ENCODE measurements at places on chromosomes 16 and 17.
A peak's percentile ranks its signal among the peaks of the same experiment; 100 is the strongest.

GRCh38 chr17:4175921-4176807, 33.2 kb downstream of the CYB5D2 start:
- DNase-seq, result no peak

DNA sequence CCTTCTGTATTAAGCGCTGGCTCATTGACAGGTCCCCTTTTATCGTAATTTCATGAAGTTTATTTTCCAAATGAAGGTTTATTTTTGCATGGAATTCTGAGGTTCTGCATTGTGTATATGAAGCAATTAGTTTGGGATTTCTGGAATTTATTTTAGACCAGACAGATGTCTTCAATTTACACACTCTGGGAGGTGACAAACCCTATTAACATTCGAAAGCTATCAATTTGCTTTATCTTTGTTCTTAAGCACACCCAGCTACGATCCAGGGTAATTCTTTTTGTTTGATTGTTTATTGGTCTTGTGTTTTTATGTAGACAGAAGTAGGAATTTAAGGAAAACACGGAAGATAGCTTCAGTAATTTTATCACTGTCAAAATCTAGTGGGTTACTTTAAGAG, 264.6 kb downstream of the HS3ST3A1 start:
- no peak for DNase-seq

- DNase-seq, result no peak
Observed at GRCh38 chr16:9112166-9112843, 20.9 kb downstream of the HAPSTR1 start.

DNA sequence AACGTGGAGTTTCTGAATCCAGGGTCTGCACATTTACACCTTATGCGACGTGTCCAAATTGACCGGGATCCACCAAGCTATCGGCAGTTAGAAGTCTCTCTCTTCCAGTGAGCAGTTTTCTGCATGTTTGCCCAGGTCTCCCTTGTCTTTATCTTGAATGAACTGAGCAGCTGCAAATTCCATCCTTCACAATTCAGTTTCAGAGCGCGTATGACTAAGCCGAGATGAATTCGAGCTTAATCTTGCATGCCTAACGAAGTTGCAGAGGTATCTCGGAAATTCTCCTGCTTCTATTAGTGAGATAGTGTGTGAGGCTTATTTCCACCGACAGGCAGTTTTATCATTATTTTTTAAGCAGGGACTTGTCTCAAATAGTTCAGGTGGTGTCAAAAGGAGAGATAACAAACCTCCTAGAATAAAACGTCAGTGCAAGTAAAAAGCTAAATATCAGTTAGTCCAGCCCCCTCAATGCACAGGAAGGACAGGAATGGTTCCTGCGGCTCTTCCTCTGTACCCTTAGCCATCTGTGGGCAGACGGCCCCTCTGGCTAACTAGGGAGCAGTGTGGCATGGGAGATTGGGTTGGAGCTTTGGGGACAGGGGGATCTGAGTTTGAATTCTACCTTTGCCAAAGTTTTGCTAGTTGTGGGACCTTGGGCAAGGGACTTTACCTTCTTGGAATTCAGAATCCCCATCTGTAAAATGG, 93.0 kb upstream of the GPR139 start:
- DNase-seq, result no peak

DNA sequence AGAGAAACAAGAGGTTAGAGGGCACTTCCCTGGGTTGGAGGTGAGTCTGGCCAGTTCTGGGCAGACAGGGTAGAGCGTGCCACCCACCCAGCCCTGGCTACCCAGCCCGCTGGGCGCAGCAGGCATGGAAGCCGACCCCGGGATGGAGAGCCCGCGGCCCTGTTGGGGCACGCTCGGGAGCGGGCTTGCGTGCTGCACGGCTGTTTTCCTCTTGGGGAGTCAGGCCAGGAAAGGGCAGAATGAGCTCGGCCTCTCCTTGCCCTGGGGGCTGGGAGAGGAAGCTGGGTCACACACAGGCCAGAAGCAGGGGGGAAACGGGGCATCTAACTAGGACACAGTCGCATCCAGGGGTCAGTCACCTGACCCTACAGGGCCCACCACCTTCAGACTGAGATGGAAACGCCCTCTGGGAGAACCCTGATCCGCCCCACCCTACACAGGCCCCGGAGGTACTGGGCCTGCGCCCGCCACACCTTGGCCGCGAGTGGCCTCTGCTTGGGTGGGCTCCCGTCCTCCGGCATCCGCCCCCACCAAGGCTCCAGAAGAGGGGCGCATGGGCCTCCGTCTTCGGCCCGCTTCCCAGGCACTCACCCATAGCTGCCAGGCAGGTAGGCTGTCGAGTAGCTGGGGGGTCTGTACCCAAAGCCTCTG, 1.2 kb downstream of the SOX15 start:
- no peak for DNase-seq

- DNase-seq, result no peak
Observed at GRCh38 chr16:84182104-84182503, 4.8 kb downstream of the TAF1C start.

DNA sequence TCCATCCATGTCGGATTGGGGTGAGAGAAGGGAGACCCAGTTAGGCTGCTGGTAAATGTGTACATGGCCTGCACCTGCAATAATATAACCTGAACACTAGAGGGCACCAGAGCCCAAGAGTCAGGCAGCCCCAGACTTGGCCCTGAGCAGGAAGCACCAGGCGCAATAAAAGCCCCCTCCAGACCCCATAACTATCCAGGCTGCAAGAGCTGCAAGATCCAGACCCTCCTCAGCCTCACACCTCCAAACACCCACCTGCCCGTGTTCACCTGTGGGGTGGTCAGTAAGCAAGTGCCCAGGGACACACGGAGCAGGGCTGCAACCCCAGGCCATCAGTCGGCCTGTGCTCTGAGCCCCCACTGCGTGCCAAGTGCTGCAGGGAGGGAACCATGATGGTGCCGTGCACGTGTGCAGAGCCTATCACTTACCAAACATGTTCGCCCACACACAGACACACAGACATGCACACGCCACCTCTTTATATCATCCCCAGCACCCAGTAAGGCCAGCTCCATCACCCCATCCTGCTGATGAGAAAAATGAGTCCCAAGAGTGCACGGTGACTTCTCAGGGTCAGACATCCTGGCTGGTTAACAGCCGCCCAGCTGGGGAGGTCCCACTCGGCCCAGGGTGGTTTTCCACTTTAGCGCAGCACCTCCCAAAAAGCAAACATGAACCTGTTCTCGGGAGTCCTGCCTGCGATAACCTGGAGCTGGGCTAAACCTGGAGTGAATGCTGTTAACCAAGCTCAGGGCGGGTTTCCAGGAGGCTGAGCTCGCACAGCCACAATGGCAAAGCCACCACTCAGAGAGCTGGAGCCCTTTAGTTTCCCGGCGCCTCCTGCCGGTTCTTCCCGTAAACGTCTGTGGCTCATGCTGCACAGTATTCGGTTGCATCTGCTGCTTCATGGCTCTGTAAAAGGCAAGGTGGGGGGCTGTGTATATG, 439.8 kb downstream of the SOX9 start:
- DNase-seq, result peak; percentile 33

GRCh38 chr16:19307587-19308241, 22.2 kb downstream of the CLEC19A start:
- no peak for DNase-seq

DNA sequence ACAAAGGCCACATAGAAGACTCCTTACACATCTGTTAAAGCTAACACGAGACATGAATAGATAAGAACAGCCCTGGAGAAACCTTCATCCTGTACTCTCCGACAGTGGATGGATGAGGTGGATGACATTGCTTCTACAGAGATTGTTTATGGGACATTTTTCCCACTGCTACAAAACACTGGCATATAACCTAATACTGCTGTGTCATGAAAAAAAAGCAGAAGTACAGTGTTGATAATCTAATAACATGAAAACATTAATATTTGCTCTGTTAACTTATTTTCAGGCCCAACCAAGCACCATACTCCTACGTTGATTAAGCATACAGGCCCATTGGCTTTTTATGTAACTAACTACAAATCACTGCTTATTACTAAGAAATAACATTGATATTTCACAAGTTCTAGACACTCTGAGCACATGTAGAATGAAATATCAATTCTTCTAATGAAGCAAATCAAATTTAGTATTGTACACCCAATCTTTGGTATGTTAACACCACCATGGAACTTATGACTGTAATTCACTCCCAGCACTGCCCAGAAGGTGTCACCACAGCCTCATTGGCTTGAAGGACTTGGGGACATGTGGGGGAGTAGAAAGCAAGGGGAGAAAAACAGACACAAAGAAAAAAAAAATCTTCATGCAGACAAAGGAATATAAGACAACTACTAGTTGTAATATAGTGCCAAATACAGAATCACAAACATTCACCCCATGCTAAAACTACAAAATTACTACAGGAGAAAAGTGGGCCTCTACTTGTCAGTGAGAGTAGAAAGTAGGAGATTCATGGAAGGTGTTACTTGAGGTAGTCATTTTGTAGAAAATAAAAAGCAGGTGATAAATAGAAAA, 330.0 kb upstream of the PMFBP1 start:
- peak; percentile 9 for DNase-seq

DNA sequence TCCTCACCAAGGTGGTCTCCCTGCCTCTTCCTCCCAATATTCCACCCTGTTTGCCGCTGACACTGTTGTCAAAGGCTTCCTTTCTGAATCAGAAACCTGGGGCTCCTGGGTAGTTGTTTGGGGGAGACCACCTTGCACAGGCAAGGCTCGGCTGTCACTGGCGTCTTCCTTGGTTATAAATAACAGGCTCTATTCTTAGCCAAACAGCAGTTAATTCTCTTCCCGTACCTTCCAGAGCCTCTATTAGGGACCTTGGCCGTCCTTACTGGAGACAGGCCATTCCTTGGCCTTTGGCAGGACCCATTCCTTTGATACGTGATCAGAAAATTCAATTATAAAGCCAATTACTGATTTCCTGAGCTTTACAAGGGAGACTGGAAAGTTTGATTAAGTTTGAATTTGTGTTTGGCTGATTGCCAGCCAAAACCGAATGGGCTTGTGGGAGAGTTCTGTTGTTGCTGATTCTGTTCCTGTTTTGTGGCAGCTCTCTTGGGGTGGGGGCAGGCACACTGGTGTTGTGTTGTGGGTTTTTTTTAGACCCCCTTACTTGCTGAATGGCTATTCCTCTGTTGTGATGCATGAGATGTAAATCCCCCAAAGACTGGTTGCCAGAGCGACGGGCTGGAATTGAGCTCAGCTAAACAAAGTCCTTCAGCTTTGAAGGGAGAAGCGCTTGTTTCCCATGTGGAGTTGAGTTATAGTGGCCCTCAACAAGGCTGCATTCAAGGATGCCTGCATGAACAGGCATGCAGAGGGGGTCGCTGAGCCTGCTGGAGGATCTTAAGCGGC, 104.6 kb downstream of the GNAO1 start:
- DNase-seq, result no peak

GRCh38 chr16:1188432-1189189, 35.7 kb downstream of the CACNA1H start:
- DNase-seq, result no peak

DNA sequence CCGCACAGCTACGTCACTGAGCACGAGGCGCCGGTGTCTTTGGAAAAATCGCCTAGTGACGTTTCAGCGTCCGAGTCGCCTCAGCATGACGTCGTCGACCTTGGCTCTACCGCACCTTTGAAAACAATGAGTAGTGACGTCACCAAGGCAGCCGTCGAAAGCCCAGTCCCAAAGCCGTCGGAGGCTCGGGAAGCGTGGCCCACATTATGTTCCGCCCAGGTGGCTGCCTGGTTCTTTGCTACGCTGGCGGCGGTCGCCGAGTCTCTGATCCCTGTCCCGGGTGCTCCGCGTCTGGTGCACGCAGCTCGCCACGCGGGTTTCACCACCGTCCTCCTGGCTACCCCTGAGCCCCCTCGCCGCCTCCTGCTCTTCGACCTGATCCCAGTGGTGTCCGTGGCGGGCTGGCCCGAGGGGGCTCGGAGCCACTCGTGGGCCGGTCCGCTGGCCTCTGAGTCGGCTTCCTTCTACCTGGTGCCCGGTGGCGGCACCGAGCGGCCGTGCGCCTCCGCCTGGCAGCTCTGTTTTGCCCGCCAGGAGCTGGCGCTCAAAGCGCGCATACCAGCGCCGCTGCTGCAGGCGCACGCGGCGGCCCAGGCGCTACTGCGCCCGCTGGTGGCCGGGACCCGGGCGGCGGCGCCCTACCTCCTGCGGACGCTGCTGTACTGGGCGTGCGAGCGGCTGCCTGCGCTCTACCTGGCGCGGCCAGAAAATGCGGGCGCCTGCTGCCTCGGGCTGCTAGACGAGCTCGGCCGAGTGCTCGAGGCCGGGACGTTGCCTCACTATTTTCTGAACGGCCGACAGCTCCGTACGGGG, 1.5 kb downstream of the TMEM102 start:
- no peak for DNase-seq

DNA sequence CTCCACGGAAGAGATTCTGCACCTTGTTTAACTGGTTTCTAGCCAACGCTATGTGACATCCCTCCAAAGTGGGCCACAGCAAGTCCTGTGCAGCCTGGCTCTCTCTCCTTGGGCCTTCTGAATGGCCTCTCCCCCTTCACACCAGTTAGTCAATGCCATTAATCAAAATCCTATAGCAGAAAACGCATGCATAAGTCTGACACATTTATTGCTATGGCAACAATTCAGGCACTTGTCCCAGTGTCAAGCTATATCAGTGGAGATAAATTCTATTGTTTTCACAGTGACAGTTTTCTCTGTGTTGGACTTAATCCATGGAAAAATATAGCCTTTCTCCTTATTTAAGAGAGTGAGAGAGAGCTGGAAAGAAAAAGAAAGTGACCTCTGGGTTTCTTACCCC, 87.2 kb upstream of the TOX3 start:
- no peak for DNase-seq

- no peak for DNase-seq
Observed at GRCh38 chr17:51152766-51153209, 571 bp upstream of the NME1 start.

DNA sequence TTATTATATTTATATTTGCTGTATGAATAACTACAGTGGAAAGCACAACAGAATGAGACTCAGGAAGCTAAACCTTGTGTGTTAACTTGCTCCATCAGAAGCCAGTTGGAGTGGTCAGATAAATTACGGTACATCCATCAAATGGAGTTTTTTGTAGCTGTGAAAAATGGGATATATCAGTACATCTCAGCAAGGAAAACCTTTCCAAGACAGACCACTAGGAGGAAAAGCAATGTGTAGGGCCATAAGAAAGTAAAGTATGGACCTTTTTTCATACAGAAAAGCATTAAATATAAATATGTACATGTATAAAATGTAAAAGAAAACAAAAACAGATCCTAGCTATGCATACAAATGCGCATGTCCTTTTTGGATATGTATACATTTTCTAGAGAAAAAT, 403.8 kb upstream of the CDH11 start:
- no peak for DNase-seq

DNA sequence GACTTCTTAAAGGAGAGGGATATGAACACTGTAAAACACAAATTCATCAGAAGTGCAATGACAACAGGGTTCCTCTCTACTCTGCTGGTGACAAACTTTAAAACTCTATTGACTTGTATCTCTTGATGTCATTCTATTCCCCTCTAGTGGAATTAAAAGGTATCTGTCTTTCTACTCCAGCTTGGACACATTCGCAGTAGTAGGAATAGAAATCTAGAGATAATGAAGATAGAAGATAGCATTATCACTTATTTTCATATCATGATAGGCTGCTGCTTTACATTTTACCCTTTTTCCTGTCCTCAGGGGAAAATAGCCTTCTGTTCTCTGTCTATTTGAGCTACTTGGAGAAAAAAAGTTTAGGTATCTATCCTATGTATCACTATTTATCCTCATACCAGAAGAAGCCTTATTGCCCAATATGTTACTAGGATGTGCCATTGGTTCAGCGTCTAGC, 209.6 kb upstream of the CACNG5 start:
- DNase-seq, result peak; percentile 18
